H54 (cell line): ENCODE measurements at places on chromosomes 7 and 10.

GRCh38 chr7:95396136-95397032 is at the start of gene PON3:
Gene PON3 (minus strand): TSS chr7:95396375. CDS start chr7:95396350, 25 bp downstream.
- no peak for DNase-seq

GRCh38 chr7:22358820-22359697 is 2.1 kb upstream of the RAPGEF5 start:
- no peak for DNase-seq

- DNase-seq, result no peak
Observed at GRCh38 chr7:108415821-108416536, 40.3 kb downstream of the NRCAM start.

DNA sequence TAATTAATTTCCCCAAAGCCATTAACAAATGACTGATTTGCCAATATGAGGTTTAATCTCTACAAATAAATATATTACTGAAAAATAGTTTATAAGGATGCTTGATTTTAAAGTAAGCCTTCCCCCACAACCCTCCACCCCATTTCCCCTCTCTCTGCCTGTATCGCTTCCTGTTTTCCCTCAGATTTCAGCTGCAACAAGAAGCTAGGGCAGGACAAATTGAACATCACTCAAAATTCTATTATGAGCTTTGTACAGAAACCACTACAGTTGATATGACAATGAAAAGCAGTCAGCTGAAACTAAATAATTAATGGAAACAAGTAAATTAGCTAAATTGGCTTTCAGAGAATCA is 109.0 kb upstream of the SP4 start:
- no peak for DNase-seq

- no peak for DNase-seq
Observed at GRCh38 chr7:154578336-154578735, 424.6 kb downstream of the PAXIP1 start.
